ENCODE measurements at places on chromosomes 13 and 19.

DNA sequence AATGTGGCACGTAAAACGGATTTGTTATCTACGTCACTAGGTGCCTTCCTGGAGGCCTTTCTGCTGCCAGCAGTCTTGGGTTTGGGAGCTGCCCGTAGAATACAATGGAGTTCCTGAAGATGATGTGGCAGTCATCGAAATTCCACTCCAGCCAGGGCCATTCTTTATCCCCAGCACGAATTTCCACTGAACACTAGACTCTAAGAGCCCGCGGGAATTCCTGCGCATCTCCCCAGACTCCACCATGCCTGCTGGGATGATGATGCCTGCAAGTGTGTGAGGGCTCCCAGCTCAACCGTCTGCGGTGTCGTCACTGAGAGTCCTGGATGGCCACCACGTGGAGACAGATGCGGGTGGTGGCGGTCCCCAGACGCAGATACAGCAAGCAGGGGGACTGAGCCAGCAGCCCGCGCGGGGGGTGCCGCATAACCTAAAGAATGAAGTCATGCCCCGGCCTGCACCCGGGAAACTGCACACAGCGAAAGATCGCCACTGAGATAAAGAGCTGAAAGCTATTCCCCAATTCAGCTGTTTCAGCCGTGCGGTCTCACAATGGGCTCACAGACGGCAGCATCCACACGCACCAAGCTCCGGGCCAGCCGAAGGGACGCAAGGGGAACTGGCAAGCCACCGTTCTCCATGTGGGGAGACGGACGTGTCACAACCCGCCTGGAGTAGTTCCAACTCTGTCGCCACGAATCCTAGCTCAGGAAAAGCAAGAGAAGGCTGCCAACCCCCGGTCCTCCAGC lies 41.1 kb downstream of the COL4A1 start:
- no peak for DNase-seq

DNA sequence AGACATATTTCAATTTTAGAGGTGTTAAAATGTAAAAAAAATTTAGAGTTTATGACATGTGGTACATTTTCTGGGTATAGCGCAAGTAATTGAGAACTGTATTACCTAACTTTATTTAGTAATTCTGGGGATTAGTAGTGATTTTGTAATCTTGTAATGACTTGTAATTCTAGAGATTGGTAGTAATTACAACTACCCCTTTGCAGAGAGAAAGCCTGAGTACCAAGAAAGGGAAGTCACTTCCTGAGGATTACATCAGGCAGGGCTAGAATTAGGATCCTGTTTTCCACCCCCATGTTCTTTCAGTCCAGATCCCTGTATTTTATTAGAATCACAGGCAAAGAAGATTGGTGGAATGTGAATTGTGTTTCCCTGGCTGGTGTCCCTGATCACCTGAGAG lies 274.9 kb downstream of the KCNRG start:
- no peak for DNase-seq

DNA sequence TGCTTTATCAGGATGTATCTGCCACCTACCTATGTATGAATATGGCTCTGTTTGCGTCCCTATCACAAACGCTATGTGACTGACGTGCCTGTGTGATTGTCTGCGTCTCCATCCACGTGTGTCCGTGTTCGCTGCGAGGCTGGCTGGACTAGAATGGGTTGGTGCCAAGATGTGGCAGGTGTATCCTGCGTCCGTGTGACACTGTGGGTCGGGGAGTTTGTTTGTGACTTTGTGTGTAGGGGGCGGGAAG lies 6.7 kb upstream of the HOOK2 start:
- no peak for DNase-seq

GRCh38 chr13:31175847-31176532 lies 14.3 kb upstream of the HSPH1 start:
- no peak for DNase-seq

- no peak for DNase-seq
Measured at GRCh38 chr13:22883956-22884355, 296.8 kb upstream of the SGCG start.

DNA sequence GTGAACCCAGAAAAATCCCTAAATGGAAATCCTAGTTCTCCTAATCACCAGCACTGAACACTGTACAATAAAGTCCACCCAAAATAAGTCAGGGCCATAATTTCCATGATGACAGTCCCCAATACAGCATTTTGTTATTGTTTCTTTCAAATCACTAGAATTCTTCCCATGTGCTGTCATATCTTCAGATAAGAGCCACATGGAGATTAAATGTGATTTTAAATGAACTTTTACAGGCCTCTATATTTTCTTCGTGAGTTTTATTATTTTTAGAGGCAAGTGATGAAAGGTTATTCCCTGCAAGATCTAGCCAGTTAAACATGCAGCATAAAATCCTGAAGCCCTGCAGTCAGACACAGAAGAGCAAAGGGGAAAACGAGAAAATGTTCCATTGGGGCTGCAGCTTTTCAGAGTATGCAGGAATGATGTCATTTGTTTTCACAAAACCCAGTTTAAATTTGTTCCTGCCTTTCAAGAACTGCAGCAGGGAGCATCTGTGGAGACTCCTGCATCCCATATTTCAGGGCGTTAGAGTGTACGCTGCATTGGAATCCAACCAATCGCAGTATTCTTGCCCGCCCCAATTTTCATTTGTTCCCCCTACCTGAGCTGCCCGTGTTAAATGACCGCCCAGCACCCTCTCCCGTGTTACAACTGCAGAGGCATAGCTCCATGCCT lies 167.2 kb upstream of the KLF12 start:
- no peak for DNase-seq

DNA sequence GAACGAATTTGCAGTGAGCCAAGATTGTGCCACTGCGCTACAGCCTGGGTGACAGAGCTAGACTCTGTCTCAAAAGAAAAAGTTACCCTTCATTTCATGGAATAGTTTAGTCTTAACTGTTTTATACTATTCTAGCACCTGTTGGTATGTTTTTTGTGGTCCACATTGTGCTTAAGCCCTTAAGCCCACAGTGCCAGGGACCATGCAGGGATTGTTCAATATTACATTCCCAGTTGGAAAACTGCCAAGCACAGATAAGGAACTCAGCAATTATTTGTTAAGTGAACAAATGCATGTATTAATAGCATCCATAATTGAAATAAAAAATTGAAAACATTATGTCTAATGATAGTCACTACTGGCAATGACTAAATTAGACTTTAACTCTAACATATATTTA lies 193.5 kb downstream of the PCDH17 start:
- DNase-seq, result no peak

- DNase-seq, result no peak
Measured at GRCh38 chr13:100983111-100983510, 308.5 kb upstream of the TMTC4 start.

GRCh38 chr13:24741016-24741662 lies 22.8 kb upstream of the RNF17 start:
- DNase-seq, result no peak

DNA sequence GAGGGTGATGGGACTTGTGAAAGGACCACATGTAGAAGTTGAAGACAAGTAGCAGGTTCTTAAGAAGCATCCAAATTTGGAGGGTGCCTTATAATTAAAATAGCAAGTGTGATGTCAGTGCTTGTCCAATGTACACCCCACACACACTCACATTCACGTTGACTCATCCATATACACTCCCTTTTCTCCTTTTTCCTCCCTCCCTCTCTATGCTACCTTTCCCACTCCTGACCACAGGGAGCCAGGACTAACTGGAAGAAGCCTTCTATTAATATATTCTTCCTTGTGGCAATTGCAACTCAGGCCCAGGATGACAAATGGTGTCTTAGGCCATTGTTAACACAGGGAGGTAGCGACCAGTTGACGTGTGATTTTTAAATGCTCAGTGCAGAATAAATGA lies 16.3 kb upstream of the GPR183 start:
- no peak for DNase-seq

DNA sequence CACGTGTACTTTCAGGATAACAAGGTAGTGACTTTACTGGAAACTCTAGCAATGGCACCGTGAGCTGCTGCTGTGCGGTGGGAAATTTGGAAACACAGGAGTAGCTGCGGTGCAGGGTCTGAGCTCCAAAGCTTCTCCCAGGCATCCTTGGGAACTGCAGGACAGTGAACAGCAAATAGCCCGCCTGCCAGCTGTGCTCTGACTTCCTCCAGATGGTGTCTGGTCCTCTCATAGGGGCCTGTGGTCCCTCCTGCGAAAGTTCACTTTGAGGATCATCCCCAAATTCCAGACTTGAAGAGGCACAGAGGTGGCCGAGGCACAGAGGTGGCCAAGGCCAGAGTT lies 287.3 kb upstream of the MAB21L1 start:
- DNase-seq, result no peak

- DNase-seq, result no peak
Measured at GRCh38 chr13:103236213-103236612, 170.0 kb upstream of the SLC10A2 start.

DNA sequence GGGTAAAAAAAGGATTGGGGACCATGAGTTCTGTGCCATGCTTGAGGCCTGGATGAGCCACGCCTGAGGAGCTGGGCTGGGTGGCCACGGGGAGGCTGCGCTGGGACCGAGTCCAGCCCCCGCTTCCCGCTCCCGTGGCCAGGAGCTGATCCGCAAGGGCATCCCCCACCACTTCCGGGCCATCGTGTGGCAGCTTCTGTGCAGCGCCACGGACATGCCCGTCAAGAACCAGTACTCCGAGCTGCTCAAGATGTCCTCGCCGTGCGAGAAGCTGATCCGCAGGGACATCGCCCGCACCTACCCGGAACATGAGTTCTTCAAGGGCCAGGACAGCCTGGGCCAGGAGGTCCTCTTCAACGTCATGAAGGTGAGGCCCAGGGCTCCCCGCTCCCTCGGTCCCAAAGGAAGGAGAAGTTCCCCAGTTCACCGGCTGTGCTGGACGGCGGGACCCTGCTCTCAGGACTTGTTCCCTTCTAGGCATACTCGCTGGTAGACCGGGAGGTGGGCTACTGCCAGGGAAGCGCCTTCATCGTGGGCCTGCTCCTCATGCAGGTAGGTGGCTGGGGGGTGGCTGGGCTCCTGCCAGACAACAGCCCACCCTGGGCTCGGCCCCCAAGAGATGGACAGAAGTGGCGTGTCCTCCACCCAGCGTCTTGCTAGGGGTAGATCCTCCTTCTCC lies 18.9 kb downstream of the EVI5L start:
- DNase-seq, result no peak

GRCh38 chr19:11504502-11505031 lies 1.1 kb downstream of the ZNF653 start:
- no peak for DNase-seq

DNA sequence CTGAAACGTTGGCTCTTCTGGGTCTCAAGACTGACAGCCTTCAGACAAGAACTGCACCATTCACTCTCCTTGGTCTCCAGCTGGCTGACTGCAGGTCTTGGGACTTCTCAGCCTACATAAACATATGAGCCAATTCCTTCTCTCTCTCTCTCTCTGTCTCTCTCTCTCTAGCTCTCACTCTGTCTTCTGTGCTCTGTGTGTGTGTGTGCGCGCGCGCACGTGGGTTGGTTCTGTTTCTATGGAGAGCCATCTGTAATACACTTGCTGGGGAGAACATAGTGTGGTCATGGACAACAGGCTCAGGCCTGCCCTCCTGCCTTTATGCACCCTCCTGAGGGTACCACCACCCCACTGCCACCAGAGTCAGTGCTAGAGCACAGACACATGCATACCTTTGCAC lies 13.7 kb upstream of the SERPINE3 start:
- DNase-seq, result no peak

GRCh38 chr19:50356691-50357177 lies 8.7 kb downstream of the NAPSA start:
- DNase-seq, result no peak

Data from Jurkat, Clone E6-1 (cell line).